Left renal cortex interstitium (tissue), 4 donors: ENCODE measurements at places on chromosomes 13 and 19. TPM values are rescaled to one million over a fixed set of nuclear protein-coding genes. Genes with fewer than 3 reads are reported as not detected.

LYPD5 gene
- polyA plus RNA-seq = 0.36 TPM

PRODH2 gene
- polyA plus RNA-seq = 60.6 TPM

JSRP1 gene
- 0.23 TPM for polyA plus RNA-seq

CEACAM8 gene
- 0.25 TPM for polyA plus RNA-seq

NLRP9 gene
- not detected for polyA plus RNA-seq
